ENCODE measurements at places on chromosomes 16 and 17.

DNA sequence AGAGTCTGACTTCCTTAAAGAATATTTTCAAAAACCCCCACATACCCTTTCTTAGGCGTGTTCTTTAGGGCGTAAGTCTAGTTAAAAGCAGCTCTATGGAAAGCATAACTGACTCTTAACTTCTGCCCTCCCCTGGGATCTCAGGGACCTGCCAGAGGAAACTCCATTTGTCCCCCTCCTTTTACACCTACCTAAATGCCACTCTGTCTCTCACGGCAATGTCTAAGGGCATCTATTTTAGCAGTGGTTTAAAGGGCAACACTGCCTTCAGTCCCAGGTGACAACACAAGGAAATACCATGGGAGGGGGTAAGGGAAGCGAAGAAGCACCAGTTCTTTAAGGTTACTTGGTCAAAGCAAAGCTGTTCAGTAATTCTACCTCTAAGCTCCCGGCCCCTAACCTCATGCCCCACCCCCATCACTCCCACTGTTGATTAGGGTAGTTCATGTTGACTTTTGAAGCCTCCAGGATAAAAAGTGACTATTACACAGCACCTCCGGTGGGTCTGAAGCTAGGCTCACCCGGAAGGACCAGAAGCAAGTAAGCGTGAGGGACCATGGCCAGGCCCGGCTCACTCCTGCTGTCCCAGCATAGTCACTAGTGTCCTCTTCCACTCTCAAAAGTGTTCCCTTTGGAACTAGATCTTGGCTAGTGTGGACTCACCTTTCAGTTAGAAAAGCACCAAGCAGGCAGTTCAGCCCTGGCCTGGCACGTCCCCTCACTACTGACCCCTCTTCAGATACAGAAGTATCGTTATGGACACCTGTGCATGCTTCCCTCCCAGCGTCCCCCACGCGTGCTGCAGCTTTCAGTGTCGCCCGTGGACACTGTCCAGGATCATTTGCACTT lies 47.1 kb downstream of the CYTH1 start:
- DNase-seq: no peak

GRCh38 chr16:48076455-48077012 lies 79.3 kb downstream of the ABCC12 start:
- no peak for DNase-seq

DNA sequence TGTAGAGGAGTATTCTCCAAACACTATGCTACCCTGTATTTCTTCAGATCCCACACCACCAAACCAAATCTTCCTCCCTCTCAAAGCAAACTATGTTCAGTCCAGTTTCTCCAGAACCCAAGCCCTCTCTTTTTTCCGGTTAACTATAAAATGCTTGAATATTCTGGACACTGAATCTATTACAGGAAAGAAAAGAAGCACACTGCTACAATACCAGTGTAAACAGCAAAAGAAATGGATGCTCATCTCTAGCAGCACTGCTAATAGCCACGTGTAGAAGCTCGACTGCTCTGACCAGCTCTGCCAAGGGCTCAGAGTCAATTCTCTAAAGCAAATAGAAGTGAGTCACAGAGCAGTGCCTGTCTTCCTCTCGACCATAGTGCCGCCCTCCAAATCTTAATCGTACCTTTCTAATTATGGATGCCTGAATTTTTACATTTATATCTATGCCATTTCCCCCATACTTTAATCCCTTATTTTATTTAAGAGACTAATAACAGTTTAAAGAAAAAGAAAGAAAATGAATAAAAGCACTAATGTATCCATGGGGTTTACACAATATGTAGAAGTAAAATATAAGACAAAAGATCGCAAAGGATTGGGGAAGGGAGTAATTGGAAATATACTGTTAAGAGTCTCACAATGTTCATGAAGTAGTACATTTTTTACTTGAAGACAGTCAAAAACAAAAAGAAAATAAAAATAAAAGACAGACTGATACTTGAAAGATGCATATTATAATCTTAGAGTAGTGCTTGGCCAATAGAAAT lies 154.5 kb downstream of the PARN start:
- no peak for DNase-seq

DNA sequence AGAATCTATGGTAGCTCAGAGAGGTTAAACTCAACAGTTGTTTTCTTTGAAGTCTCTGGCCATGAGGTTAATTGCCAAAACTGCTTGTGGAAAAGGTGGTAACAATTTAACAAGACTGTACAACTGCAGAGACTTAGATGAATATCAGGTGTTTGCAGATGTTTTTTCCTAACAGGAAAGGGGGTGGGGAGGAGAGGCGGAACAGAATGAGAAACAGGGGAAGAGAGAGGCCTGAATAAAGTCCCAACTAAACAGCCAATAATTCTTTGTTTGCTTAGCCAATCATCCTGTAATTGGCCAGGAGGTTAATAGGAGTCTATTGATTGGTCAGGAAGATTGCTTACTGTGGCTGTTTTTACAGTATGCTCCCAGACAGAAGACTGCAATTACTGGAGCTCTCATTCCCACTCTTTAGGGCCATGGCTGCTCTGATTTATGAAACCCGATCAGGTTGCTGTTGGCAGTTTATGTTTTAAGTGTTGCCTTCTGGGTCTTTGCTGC lies 249.7 kb upstream of the TBX2 start:
- DNase-seq: no peak

- no peak for DNase-seq
These were observed 868 bp downstream of the MED13 start for GRCh38 chr17:62064029-62064790.

GRCh38 chr17:16997514-16998429 lies 25.9 kb upstream of the TNFRSF13B start:
- no peak for DNase-seq

GRCh38 chr17:42358434-42358833 lies 29.8 kb downstream of the STAT3 start:
- DNase-seq: no peak
